ENCODE measurements at places on chromosomes 7 and 10.

GRCh38 chr10:49081547-49082275, 33.6 kb downstream of the VSTM4 start:
- no peak for DNase-seq
- no peaks in the 10 kb centered on the region for H3K36me3 ChIP-seq
- no peak overlapping the region for H3K27ac ChIP-seq
- H3K4me3 ChIP-seq: no peak overlapping the region

- H3K4me3 ChIP-seq: no peak overlapping the region
- H3K27me3 ChIP-seq: no peaks in the 10 kb centered on the region
- peaks cover 27% of the 10 kb centered on the region for H3K36me3 ChIP-seq
These were observed 22.6 kb downstream of the PDIA4 start for GRCh38 chr7:149005427-149006344.

- H3K36me3 ChIP-seq: peaks cover 5% of the 10 kb centered on the region
- no peak overlapping the region for H3K4me3 ChIP-seq
- no peak overlapping the region for H3K27ac ChIP-seq
- H3K27me3 ChIP-seq: no peaks in the 10 kb centered on the region
These were observed 455.0 kb downstream of the GFRA1 start for GRCh38 chr10:115818012-115818411.

DNA sequence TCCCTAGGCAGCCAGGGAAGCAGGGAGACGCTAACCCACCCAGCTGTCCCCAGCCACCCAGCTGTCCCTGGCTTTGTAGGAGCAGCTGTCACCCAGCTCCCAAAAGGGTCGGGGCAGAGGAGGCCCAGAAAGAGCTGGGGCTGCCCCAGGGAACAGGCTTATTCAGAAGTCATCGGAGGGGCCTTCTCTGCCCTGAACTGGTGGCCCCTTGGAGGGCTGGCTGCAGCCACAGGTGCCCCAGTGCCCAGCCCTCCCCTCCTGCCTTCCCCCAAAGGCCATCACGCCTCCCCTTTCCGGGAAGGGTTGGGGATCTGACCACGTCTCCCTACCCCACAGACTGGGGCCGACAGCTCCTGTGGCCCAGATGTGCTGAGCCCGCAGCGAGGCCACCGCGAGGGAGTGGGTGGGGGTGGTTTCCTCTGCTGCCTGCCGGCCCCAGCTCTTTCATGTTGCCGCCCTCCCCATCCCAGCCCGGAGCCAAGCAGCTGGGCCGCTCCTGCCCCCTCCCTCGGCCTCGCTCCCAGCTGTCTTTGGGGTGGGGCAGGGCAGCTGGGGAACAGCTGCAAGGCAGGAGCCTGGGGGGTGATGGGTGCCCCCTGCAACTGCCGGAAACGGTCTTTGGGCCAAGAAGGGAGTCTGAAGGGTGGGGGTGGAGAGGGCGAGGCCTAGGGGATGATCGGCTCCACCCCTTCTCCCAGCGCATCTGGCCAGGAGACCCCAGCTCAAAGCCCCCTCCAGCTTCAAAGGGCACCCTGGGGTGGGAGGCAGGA, 16.8 kb downstream of the TRIM8 start:
- peaks cover 9% of the 10 kb centered on the region for H3K36me3 ChIP-seq
- H3K27me3 ChIP-seq: no peaks in the 10 kb centered on the region
- H3K4me3 ChIP-seq: no peak overlapping the region

GRCh38 chr10:8102708-8103401, 48.4 kb downstream of the GATA3 start:
- no peaks in the 10 kb centered on the region for H3K4me1 ChIP-seq
- H3K4me3 ChIP-seq: no peak overlapping the region
- peaks cover 2% of the 10 kb centered on the region for H3K27me3 ChIP-seq
- no peaks in the 10 kb centered on the region for H3K36me3 ChIP-seq

DNA sequence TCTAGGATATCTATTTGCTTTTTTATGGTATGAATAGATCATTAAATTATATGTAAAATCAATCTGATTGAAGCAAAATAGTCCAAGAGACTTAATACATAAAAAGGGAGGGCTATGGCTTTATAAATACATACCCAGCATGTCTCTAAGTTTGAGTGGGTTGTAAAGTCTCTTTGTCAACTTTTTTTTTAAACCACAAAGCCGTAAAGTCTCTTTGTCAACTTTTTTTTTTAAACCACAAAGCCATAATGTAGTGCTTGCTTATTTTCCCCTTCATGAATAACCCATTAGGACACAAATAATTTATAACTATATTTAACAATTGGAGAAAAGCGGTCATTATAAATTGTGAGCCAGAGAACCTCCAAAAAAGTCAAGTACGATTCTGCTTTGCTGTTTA, 5.7 kb downstream of the HECTD2 start:
- H3K4me3 ChIP-seq: no peak overlapping the region
- H3K36me3 ChIP-seq: peaks cover 3% of the 10 kb centered on the region
- DNase-seq: no peak
- H3K27me3 ChIP-seq: no peaks in the 10 kb centered on the region
- peaks cover 38% of the 10 kb centered on the region for H3K4me1 ChIP-seq
- no peak overlapping the region for H3K27ac ChIP-seq

DNA sequence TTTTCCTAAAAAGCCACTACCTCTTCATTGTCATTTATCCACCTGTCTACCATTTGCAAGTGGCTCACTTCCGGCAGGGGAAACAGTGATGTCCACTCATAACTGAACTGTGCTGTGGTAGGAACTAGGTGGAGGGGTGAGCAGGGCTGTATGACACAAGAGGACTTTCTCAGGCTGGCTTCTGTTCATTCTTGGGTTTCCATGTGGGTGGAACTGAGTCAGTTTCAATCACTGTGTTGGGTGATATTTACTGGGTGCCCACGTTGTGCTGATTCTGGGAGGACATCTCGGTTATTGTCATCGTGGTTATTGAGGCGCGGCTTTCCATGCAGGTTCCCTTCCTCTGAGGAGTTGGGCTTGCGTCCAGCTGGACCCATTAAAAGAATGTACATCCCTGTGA, 38.8 kb downstream of the RAMP3 start:
- peaks cover 34% of the 10 kb centered on the region for H3K27me3 ChIP-seq
- H3K27ac ChIP-seq: no peak overlapping the region
- no peak for DNase-seq
- H3K4me3 ChIP-seq: no peak overlapping the region
- H3K36me3 ChIP-seq: no peaks in the 10 kb centered on the region
- H3K4me1 ChIP-seq: no peaks in the 10 kb centered on the region

GRCh38 chr10:96305019-96305418, 785 bp downstream of the DNTT start:
- H3K36me3 ChIP-seq: no peaks in the 10 kb centered on the region
- peaks cover 3% of the 10 kb centered on the region for H3K4me1 ChIP-seq
- H3K27me3 ChIP-seq: peaks cover 31% of the 10 kb centered on the region
- H3K4me3 ChIP-seq: no peak overlapping the region

DNA sequence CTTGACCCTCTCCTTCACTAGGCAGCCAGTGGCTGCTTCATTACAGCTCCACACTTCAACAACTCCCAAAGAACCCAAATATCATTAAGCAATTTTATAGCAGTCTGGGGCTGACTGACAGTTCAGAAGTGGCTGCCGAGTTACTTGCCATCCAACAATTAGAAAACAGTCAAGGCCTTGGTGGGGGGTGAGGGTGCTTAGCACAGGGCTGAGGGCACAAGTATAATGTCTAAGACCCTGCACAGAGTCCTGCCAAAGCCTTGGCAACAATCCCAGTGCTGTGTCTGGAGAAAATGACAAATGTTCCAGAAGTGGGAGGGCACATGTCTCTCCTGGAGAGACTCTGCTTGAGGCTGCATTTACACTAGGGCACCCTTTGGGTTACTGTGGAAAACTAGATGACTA, 71.1 kb downstream of the CXCL12 start:
- H3K4me1 ChIP-seq: peaks cover 11% of the 10 kb centered on the region
- DNase-seq: peak; percentile 64
- H3K27me3 ChIP-seq: peaks cover 18% of the 10 kb centered on the region
- no peak overlapping the region for H3K4me3 ChIP-seq

GRCh38 chr10:97861097-97861750, 11.6 kb downstream of the GOLGA7B start:
- no peak overlapping the region for H3K4me3 ChIP-seq
- no peak for DNase-seq
- peaks cover 20% of the 10 kb centered on the region for H3K27me3 ChIP-seq
- peak overlapping the region; percentile 55 for H3K27ac ChIP-seq

DNA sequence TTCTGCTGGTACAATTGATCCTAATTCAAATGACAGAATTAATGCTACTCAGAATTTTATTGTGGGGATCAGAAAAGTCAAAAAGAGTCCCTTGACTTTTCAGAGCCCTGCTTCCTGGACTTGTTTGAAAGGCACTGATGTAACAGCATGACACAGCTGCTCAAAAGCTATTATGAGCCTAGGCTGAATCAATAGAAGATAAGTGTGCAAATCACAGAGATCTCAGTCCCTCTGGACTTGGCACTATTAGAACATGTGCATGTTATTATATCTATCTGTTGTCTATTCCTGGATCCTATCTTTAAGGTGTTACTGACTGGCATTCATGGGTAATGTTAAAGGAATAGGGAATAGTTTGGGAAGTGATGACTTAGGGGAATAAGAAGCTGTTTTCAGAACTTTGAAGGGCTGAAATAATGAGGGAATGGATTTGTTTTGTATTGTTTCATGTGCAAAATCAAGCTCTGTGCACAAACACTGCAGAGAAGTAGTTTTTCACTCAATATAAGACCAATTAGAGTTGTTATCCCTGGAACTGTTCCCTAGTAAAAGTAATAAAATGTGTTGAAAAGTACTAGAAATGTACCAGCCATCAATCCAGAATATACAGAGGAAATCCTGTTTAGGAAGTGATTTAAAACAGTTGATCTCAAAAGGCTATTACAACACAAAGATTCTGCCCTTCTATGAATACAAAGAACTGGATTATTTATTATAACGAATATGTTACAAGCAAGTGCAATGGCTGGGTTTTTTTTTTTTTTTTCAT, 814.9 kb upstream of the C7orf33 start:
- no peaks in the 10 kb centered on the region for H3K4me1 ChIP-seq
- H3K27ac ChIP-seq: no peak overlapping the region
- no peak overlapping the region for H3K4me3 ChIP-seq
- no peaks in the 10 kb centered on the region for H3K36me3 ChIP-seq
- no peaks in the 10 kb centered on the region for H3K27me3 ChIP-seq

GRCh38 chr10:88115968-88116367, 252.5 kb downstream of the PTEN start:
- no peak overlapping the region for H3K4me3 ChIP-seq

- no peaks in the 10 kb centered on the region for H3K27me3 ChIP-seq
- peaks cover 57% of the 10 kb centered on the region for H3K36me3 ChIP-seq
- no peak overlapping the region for H3K4me3 ChIP-seq
These were observed 25.6 kb downstream of the IRF5 start for GRCh38 chr7:128963327-128963757.

DNA sequence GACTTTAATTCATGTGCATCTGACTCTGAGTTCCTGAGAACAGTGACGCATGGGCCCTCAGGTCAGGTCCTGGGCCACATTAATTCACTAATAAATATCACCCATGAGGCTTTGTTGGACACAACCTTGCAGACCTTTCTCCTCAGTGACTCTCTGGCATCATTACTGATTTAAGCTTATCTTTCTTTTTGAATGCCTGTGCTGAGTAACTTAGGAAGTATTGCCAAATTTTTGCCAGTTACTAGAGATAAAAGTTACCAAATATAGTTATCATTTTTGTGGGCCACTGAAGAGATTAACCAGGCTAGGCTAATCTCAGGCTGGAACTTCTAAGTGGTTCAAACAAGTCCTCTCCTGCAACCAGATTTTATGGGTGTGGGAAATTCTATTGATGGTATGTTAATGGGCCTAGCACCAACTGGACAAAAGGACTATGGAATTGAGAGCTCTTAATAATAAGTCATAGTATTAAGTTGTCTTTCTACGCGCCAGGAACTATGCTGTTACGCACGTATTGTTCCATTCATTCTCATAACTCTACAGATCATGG, 28.8 kb upstream of the PRTFDC1 start:
- H3K27me3 ChIP-seq: peaks cover 16% of the 10 kb centered on the region
- H3K36me3 ChIP-seq: no peaks in the 10 kb centered on the region
- DNase-seq: no peak
- H3K4me3 ChIP-seq: no peak overlapping the region
- no peaks in the 10 kb centered on the region for H3K4me1 ChIP-seq

DNA sequence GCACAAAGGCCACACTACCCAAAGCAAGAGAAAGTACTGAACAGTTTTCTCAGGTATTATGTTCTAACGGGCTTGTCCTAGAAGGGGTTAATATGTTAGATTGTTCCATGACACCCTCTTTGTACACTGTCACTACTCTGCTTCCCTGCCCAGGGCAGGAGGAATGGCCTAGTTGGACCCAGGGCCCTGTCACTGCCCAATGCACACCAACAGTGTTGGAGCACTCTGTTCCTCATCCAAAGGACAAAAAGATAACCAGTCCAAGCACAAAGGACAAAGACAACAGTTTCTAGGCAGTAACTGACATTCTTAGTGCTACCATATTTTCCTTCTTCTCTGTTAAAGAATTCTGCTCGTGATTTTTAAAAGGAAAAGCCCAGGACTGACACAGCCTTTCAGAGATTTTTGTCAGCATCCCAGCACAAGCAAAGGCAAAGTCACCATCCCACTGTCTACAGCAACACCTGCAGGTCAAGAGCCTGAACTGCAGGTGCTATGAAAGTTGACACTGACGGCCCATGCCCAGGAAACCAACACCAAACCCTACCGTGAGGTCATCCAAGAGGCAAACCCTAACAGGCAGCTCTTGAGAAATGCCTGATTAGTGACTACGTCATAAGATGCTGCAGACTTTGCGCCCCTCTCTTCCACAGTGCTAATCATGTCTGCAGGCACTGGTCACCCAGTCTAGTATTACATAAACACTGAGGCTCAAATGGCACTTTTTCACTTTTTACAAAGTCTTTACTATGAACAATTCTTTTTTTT, 13.2 kb downstream of the NUDCD3 start:
- H3K27ac ChIP-seq: no peak overlapping the region
- no peak overlapping the region for H3K4me3 ChIP-seq
- no peaks in the 10 kb centered on the region for H3K27me3 ChIP-seq

- peaks cover 8% of the 10 kb centered on the region for H3K36me3 ChIP-seq
- no peak overlapping the region for H3K4me3 ChIP-seq
These were observed 7.1 kb downstream of the GUSB start for GRCh38 chr7:65974876-65975275.

DNA sequence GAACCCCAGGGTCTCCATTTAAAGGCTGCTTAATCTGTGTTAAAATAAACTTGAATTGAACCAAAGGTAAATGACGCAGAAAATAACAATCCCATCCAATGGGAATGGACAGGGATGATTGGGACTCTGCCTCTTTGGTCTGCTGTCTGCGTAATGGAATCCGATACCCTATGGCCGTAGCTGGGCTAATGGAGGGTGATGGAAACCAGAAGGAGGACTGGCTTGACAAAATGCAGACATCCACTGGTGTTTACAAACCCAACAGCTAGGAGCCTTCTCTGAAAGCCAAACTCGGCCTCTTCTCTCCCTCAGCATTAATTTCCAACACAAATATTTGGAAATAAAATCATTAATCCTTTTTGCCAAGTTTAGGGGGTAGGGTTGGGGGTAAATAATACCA, 162.2 kb upstream of the CHST15 start:
- no peak for DNase-seq
- H3K27ac ChIP-seq: no peak overlapping the region
- H3K27me3 ChIP-seq: peaks cover 26% of the 10 kb centered on the region
